ENCODE measurements at places on chromosomes 5 and 9.

DNA sequence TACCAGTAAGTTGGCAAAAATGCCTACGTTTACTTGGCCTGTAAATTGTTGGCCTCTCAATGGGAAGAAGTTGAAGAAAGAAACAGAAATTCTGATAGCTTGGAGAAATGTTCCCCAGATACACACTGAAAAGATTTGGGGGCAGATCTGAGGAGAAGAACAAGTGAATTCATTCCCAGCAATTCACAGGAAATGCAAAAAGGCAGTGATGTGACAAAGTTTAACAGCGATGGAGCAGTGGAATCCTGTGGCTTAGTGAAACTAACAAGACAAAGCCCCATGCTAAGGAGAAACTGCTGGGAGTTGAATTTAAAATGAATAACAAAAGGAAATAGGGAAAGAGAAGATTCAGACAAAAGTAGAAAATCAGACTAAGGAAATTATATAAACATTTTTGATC is 213.2 kb upstream of the EDIL3 start:
- DNase-seq, result no peak

DNA sequence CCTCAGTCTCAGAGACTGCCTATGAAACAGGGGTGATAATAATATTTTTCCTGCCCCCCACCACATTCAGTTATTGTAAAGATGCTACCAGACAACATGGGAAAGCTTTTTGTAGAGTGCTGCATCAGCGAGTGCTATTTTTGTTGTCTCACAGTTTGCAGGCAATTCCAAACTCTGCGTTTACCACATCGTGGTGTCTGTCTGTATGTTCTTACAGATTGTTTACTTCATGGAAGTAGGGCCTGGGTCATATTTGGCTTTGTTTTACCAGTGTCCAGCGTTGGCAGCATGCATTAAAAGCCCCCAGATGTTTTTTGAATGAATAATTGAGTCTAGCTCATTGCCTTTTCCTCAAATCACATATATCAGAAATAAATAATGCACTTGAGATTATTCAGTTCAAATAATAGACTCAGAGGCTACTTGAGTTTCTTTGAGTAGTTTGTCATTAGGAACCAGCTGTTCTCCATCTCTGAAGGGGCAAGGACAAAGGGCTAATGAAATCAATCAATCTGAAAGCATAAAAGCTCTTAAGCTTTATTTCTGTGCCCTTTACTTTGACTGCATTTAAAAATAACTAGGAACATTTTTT is 243.7 kb downstream of the CWC27 start:
- DNase-seq, result no peak

GRCh38 chr5:50969151-50970031 is 303.0 kb downstream of the PARP8 start:
- DNase-seq, result no peak

DNA sequence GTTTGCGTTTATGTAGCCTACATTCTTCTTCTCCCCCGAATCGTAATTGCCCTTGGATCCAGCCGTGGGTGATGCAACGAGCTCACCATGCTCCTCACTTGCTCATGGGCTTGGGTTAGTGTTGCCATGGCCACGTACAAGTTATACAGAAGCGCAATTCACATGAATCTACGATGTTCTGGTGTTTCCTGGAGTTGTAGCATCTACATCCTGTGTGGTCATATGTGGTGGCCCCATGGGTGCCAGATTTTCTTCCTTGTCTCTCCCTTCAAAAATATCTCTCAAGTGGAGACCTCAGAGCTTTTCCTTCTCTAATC is 115.3 kb downstream of the TLE4 start:
- no peak for DNase-seq

DNA sequence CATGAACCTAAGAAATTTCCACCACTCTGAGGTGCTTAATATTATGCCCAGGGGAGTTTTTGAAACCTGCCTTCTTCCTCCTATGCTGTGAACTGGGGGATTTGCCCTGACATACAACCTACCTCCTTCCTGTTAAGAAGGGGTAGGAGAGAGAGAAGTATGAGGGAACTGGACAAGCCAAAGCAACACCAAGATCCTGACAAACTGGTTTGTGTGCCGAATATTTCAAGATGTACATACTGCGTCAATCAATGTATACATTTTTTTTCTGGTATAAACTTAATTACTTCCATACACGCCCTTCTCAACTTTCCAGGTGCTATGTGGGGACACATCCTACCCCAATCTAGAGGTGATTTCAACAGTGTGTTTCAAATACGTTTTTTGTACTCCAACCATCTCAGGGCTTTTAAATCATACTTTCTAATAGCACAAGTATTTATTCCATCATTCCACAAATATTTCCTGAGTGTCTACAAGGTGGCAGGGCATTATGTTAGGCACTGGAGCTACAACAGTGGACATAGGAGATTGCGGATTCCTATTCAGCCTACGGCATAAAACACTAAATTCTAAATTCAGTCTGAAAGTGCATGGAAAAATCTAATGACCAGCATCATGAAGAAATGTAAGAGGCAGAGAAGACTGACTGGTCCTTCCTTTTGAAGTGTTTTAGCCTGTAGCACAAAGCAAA is 70.1 kb upstream of the IFNK start:
- DNase-seq, result no peak

- no peak for DNase-seq
These were observed 4.7 kb upstream of the GBGT1 start for GRCh38 chr9:133168432-133168831.

DNA sequence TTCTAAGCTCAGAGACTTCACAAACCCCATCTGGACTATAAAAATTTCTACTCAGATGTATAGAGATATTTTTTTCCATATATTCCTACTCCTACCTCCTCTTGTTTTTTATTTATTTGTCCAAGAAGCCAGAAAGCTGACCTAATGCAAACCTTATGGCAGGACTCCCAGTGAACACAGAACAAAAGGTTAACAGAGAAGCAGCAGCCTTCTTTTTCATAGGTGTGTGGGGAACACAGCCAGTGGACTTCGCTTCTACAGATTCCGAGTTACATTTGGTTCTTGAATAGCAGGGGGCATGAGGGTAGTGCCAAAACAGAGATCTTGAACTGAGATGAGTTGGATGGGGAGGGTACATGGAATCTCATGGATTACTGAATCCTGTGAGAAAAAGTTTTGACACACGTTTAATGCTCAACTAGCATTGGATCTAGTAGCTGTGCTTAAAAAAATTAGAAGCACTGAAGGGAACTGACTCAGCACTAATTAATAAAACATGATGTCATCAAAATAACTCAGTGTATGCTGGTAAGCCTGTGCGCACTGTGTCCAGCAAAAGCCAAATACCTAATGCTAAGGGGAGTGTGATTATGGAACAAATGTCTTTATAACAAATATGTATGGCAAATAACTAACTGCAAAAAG is 240.1 kb downstream of the GABRB2 start:
- no peak for DNase-seq

DNA sequence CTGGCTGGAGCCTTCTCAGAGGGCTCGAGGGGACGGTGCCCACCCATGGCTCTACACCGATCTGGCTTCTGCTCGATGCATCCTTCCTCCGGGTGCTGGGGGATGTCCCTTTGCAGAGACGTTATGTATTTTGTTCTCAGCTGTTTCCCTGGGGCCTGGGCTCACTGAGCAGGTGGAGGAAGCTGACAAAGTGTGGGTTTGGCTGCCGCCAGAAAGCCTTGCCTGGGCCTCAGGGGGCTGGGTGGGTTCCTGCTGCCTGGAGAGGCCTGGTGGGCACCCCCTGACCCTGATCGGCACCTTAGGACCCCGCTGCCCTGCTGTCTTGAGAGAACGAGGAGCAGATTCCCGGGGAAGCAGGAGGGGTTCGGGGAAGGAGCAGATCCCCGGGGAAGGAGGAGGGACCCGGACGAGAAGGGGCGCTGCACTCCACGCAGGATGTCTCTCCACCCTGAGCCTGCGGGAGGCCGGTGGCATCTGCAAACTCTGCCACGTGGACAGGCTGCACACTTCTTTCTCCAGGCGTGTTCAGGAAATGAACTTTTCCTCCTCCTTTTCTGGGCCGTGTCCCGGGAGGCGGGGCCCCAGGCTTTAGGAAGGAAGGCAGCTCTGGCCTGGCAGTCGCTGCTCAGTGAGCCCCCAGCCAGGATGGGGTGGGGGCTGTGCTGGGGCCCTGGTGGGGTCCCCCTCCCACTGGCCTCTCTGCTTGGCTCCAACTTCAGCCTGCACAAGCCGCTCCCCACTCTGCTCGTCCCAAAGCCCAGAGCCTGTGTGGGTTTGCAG is 148.9 kb downstream of the RXRA start:
- DNase-seq, result no peak

GRCh38 chr5:8843771-8844170 is 702.1 kb downstream of the SEMA5A start:
- peak; percentile 28 for DNase-seq

GRCh38 chr5:157388111-157388710 is 71.8 kb upstream of the NIPAL4 start:
- no peak for DNase-seq

- peak; percentile 23 for DNase-seq
These were observed 64.4 kb downstream of the FAM114A2 start for GRCh38 chr5:153974131-153974812.

GRCh38 chr9:655875-656274 is 185.6 kb upstream of the DMRT1 start:
- no peak for DNase-seq

DNA sequence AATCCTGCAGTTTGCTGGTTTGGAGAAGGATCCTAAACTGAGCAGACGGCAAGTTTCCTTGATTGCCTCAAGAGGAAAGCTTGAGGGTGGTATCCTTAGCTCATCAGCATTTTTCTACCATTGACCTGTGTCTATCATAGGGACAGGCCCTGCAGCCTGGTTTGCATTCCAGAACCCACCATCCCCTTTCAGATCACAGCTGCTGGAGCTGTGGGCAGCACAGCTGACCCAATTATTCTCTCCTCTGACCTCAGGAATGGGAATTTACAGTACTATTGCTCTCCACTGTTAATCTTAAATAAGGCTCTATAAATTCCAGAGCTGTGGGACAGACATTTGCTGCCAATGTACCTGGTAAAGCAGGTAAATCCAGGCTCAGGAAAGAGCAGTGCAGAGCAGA is 163.0 kb downstream of the SPOCK1 start:
- DNase-seq, result no peak

GRCh38 chr5:93585041-93585766 is 2.2 kb downstream of the NR2F1 start:
- DNase-seq, result no peak

GRCh38 chr5:173557123-173557903 is 59.1 kb downstream of the BOD1 start:
- no peak for DNase-seq

DNA sequence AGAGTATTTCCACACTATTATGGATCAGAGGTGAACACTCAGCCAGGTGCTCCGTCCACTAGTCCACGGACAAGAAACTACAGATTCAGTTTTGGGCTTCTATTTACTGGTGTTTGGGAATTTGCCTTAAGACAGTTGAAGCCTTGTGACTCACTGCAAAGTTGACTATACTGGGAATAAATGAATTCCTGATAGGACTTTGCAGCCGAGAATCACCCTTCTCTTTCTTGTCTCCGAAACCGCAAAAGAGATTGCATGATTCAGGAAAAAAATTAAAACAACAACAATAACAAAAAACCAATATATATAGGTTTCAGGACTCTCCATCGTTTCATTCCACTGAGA is 716 bp downstream of the TMEM171 start:
- no peak for DNase-seq

- peak; percentile 64 for DNase-seq
These were observed 41.3 kb downstream of the PFDN1 start for GRCh38 chr5:140261403-140262171.

DNA sequence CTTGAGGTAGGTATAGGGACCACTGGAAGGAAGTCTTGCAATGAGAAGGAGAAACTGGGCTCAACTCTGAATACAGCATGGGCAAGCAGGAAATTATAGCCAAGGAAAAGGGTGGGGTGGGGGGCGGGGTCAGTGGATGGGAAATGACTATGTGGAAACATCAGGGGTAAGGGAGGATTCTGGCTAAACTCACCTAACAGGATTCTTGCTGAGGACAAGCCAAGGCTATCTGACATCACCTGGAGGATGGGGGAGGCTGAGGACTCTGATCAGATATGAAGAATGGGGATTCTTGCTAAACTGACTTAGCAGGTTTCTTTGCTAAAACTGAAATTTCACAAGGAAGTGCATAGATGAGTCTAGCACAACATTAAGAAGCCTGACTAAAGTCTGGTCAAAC is 40.8 kb downstream of the CTSL start:
- DNase-seq, result no peak
